ENCODE measurements at places on chromosomes 4 and X. TPM values are rescaled to one million over a fixed set of nuclear protein-coding genes. Genes with fewer than 3 reads are reported as not detected.

SPANXA2 gene
- not detected for total RNA-seq

MAGEA4 gene
- not detected for total RNA-seq

PPP3CA gene
- total RNA-seq = 42.1 TPM

GSX2 gene
- total RNA-seq = 1.8 TPM

NWD2 gene
- 2.8 TPM for total RNA-seq

DMRTC1 gene
- not detected for total RNA-seq

TLR10 gene
- 0.21 TPM for total RNA-seq

STBD1 gene
- total RNA-seq = 2.3 TPM

SSX4B gene
- not detected for total RNA-seq

AR gene
- total RNA-seq = 9.7 TPM

LRP2BP gene
- total RNA-seq = 1.4 TPM

COX7B2 gene
- not detected for total RNA-seq

CLTRN gene
- 0.49 TPM for total RNA-seq

MTM1 gene
- total RNA-seq = 21.0 TPM

TRMT44 gene
- 61.0 TPM for total RNA-seq

PHEX gene
- 1.6 TPM for total RNA-seq

ENOPH1 gene
- total RNA-seq = 36.5 TPM

SASH3 gene
- 0.25 TPM for total RNA-seq

TMPRSS11A gene
- not detected for total RNA-seq

TBC1D25 gene
- 43.8 TPM for total RNA-seq

PCDH10 gene
- total RNA-seq = not detected

GLUD2 gene
- 0.89 TPM for total RNA-seq

MAGEA9B gene
- total RNA-seq = not detected

SLIT2 gene
- 4.2 TPM for total RNA-seq

PIN4 gene
- 6.5 TPM for total RNA-seq

P2RY10 gene
- total RNA-seq = 0.29 TPM

AMOT gene
- 13.9 TPM for total RNA-seq

SRPX gene
- 18.0 TPM for total RNA-seq

CTAG2 gene
- not detected for total RNA-seq

EXOSC9 gene
- 15.2 TPM for total RNA-seq

CLNK gene
- 0.45 TPM for total RNA-seq

RAP1GDS1 gene
- 29.2 TPM for total RNA-seq

NAP1L2 gene
- 4.6 TPM for total RNA-seq

GABRE gene
- 17.2 TPM for total RNA-seq

RHOXF2 gene
- total RNA-seq = not detected

NUDT9 gene
- 30.9 TPM for total RNA-seq

GAGE1 gene
- total RNA-seq = not detected

WDFY3 gene
- total RNA-seq = 89.8 TPM

GRPR gene
- total RNA-seq = not detected

SPANXC gene
- not detected for total RNA-seq

CHRDL1 gene
- total RNA-seq = 17.5 TPM

HPGDS gene
- total RNA-seq = 1.6 TPM

SSX4 gene
- total RNA-seq = not detected

ELOVL6 gene
- total RNA-seq = 18.0 TPM

RAB39B gene
- total RNA-seq = 0.08 TPM

PIR gene
- total RNA-seq = 18.0 TPM

ZFP92 gene
- total RNA-seq = 0.68 TPM
